ENCODE measurements at places on chromosomes 3 and 15.

GRCh38 chr3:46859001-46859710 lies 4.1 kb downstream of the MYL3 start:
- peak; percentile 2 for DNase-seq

DNA sequence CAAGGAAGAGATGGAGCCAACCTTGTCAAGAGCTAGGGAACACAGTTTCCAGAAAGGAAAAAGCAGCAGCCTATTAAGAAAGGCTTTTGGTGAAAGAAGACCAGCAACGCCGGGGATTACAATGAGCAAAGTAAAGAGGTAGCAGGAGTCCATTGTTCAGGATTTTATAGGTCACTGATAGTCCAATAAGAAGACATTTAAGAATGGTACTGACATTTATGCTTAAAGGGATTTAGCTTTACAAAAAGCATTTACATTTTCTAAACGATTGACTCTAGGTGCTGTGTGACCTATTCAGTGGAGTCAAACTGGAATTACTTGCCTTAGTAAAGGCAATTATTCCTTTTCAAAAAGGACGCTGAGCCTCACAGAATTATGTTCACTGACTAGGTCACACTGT lies 40.8 kb downstream of the CSNK1G1 start:
- no peak for DNase-seq

DNA sequence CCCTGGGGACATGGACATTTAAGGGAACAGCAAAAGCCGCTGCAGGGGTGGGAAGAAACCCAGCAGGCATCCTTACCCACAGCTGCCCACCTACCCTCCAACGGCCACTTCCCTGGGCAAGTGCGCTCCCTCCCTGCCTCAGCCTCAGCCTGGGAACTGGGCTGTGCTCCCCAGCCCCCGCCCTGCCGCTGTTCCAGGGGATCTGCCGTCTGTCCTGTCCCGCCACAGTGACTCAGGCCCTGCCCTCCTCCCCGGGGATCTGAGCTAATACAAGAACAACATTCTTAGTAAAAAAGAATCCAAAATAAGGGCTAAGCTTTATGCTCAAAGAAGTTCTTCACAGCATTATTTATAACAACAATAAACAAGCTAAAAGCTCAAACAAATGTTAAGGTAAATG lies 7.4 kb upstream of the IQSEC1 start:
- no peak for DNase-seq

- no peak for DNase-seq
Observed at GRCh38 chr3:49519916-49520385, 34.3 kb upstream of the BSN start.

DNA sequence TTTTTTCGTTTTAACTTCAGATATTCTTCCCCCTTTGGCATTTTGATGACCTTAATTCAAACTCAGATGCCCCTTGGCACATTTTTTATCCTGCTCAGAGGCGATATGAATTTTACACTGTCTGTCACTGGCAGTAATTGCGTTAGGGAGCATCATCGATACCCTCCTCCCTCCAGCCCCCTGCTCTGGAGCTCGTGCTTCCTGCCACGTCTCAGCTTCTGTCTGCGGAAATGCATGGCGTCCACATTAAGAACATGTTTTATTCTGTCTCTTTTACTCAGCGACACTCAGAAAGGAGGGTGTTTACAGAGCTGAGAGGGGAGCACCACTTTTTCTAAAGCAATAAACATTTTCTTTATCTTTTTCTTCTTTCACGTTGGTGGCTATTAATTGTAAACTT lies 254.2 kb downstream of the EBLN2 start:
- DNase-seq = no peak

GRCh38 chr15:39488961-39489360 lies 91.9 kb upstream of the THBS1 start:
- DNase-seq = no peak

- DNase-seq = no peak
Observed at GRCh38 chr3:14548321-14548729, 8.2 kb upstream of the GRIP2 start.

DNA sequence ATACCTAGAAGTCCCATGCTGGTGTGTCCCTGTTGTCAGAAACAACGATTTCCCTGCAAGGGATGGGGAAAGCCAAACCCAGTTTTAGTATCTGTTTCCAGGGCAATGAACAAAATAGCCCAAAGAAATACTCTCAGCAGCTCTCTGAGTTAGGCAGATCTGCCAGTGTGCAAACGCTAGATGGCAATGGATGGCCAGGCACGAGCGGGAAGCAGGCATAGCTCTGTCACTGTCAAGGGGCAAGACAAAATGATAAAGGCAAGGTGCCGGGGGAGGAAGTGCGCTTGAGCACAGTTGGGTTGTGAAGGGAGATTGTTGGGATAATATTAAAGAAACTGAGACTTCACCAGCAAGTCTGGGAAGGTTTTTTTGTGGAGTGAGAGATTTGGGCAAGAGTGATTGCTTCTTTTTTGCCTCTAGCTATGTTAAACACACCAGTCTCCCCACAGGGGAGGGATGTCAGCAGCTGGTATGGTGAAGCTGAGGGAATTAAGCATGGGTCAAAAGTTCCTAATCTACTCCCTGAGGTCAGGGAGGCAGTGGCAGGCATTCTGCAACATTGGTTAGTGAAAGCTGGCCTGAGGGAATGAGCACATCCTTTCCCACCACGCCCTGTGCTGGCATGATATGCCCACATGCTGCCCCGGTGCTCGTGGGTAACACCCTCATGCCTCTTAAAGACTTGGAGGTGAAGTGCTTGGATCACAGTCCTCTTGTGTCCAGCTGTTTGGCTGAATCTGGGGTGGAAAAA lies 117.5 kb downstream of the PDCD6IP start:
- no peak for DNase-seq

- DNase-seq = no peak
Observed at GRCh38 chr3:133487204-133487603, 86.3 kb upstream of the CDV3 start.

DNA sequence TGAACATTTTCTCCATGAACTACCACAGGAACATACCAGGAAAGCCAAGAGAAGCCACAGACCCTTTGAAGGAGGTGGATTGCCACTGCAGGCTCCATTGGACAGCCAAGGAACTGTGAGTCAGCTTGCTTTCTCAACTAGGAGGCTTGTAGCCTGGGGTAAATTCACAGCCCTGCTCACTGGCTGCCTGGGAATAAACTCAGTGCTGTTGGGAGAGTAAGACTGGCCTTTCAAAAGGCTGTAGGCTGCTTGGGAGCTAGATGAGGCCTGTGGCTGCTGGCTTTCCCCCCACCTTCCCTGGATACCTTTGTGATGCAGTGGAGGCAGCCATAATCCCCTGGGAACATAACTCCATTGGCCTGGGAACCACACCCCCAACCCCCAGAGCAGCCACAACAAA lies 223.5 kb upstream of the RBMS3 start:
- DNase-seq = no peak

- DNase-seq = no peak
Observed at GRCh38 chr3:139318431-139318816, 25.4 kb upstream of the MRPS22 start.

All from CD4-positive, alpha-beta T cell treated with Interleukin-15 for 1 hour (primary cell).